ENCODE measurements at places on chromosomes 3 and 15.

- no peak for DNase-seq
These were observed 643.8 kb downstream of the SQOR start for GRCh38 chr15:46278486-46279090.

GRCh38 chr15:65177901-65178300, 7.2 kb downstream of the CLPX start:
- DNase-seq = no peak

GRCh38 chr15:77568973-77569728, 63.6 kb downstream of the LINGO1 start:
- DNase-seq = no peak

DNA sequence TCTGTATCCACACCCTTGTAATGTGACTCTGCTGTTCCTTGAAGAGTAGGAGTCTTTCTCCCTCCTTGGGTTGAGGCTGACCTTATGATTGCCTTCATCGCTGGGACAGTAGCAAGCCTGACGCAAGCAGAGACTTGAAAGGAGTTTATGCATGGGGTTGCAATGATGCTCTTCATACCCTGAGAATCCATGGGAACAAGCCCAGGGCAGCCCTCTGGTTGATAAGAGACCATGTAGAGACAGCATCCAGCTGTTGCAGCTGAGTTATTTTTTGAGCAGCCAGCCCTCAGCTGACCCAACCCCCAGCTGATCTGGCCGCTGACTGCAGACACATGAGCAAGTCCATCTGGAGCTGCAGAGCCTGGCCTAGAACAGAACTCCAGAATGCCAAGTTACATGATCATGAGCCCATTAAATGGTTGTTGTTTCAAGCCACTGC, 60.6 kb upstream of the ARNT2 start:
- DNase-seq = no peak

DNA sequence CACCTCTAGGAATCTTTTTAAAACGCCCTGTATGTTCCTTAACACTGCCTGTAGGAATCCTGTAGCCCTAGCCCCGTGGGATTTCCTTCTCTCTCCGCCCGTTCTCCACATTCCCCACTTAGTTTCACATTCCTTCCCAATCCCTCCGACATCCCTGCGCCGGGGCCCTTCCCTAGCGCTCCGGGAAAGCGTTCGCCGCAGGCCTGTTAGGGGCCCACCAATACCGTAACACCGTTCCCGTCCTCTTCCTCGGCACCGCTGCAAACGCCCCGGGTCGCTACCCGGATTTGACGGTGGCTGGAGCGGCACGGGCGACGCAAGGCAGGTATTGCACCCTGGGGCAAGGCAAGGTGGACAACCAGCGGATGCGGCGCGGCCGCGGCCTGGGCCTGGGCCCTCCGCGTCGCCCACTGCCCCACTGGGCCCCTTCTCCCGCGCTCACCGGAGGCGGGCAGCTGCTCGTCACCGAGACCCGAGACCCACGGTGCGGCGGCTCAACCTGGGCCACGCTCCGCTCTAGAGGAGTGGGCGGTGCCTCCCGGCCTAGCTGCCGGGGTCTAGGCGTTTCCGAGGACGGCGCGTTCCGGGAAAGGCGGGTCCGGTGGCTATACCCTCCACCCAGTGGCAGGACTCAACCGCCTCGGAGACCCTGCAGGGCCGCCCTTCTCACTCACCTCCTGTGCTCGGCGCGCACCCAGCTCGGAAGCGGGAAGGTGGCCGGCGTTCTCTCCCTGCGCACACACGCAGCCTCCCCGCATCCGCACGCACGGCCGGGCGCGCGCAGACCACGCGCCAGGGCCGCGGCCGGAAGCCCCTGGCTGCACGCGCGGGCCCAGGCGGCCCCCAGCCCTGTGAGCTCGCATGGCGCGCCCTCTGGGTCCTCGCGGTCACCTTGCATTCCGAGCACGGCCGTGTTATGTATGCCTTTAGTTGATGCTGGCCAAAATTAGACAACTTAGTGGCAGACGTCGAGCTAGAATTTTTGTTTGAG, at the start of gene B3GALNT1:
Gene B3GALNT1 (minus strand): TSS at position 789 of the 991 bp plus-strand sequence. CDS start 18,595 bp downstream, outside the sequence.
- DNase-seq = no peak

GRCh38 chr15:91973481-91973880, 120.0 kb downstream of the SLCO3A1 start:
- DNase-seq = no peak

Data from stimulated activated CD8-positive, alpha-beta memory T cell treated with anti-CD3 and anti-CD28 coated beads, Interleukin-7, amount 100 ng/mL, for 1 hour (primary cell).